ENCODE measurements at places on chromosomes 3 and 15.

GRCh38 chr3:39501059-39501458 is 33.6 kb downstream of the MOBP start:
- no peak for DNase-seq

DNA sequence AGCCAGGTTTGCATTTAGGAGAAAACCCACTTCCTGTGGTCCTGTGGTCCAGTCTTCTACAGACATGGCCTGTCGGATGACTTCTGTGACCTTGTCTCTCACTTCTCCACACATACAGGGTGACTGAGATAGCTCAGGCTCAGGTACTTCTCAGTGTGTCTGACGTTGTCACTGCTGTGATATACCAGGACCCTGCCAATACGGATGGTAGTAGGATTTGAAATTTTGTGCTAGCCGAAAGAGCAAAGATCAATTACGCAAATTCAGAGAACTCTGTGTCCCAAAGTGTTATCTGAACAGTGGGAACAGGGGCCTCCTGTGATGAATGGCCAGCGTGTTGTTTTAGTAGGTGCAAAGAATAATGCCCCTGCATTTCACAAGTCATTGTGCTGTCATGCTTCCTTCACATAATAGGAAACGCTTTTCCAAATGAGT is 128.9 kb downstream of the MCTP2 start:
- no peak for DNase-seq

- DNase-seq: no peak
Measured at GRCh38 chr3:78455712-78456433, 1311.9 kb downstream of the ROBO1 start.

GRCh38 chr3:171890398-171890797 is 47.2 kb downstream of the TMEM212 start:
- no peak for DNase-seq

GRCh38 chr3:52494886-52495495 is at the start of gene STAB1:
Gene STAB1, plus strand, starts transcription at chr3:52495338. Its CDS starts 76 bp downstream, at chr3:52495414.
- no peak for DNase-seq

Measured in stimulated activated CD8-positive, alpha-beta memory T cell treated with anti-CD3 and anti-CD28 coated beads, Interleukin-2, amount 100 ng/mL, for 1 hour (primary cell).